ENCODE measurements at places on chromosomes 16 and 17. TPM values are rescaled to one million over a fixed set of nuclear protein-coding genes. Genes with fewer than 3 reads are reported as not detected.

The HOXB1 gene
- total RNA-seq: 0.27 TPM

The MAPK7 gene
- 22.4 TPM for total RNA-seq

The DOK4 gene
- 11.7 TPM for total RNA-seq

The PIK3R6 gene
- not detected for total RNA-seq

The SULT1A2 gene
- 0.71 TPM for total RNA-seq

The PRCD gene
- total RNA-seq: 1.4 TPM

The TEX19 gene
- not detected for total RNA-seq

The CD300H gene
- total RNA-seq: not detected

The SLC5A11 gene
- 0.14 TPM for total RNA-seq

The PDIA2 gene
- total RNA-seq: 0.82 TPM

The SEZ6L2 gene
- 0.66 TPM for total RNA-seq

The HAS3 gene
- 0.36 TPM for total RNA-seq

The ZG16B gene
- not detected for total RNA-seq

The KRT25 gene
- 0.36 TPM for total RNA-seq

The CDRT15L2 gene
- total RNA-seq: not detected

The ARL5C gene
- total RNA-seq: not detected

The KRTAP4-5 gene
- not detected for total RNA-seq

The CACNG5 gene
- not detected for total RNA-seq

The IL34 gene
- total RNA-seq: not detected

The ITGAL gene
- total RNA-seq: 1.1 TPM

The PRSS33 gene
- not detected for total RNA-seq

The CCL7 gene
- not detected for total RNA-seq

The TPSD1 gene
- total RNA-seq: not detected

The C16orf92 gene
- not detected for total RNA-seq

The MED9 gene
- 12.7 TPM for total RNA-seq

The P2RX5 gene
- 0.36 TPM for total RNA-seq

The NPIPA5 gene
- total RNA-seq: 11.9 TPM

The KRT24 gene
- not detected for total RNA-seq

The NEK8 gene
- 1.1 TPM for total RNA-seq

The MYCBPAP gene
- 0.36 TPM for total RNA-seq

The CSH1 gene
- total RNA-seq: not detected

The HS3ST6 gene
- total RNA-seq: not detected

The NAGLU gene
- 52.6 TPM for total RNA-seq

The CCL18 gene
- not detected for total RNA-seq

The TVP23A gene
- total RNA-seq: 0.71 TPM

The MYH13 gene
- not detected for total RNA-seq

The ZNF385C gene
- total RNA-seq: not detected

The TAC4 gene
- not detected for total RNA-seq

The MPP2 gene
- total RNA-seq: 18.0 TPM

The IL17C gene
- total RNA-seq: not detected

The HASPIN gene
- total RNA-seq: 0.41 TPM
